Activated CD4-positive, CD25-positive, alpha-beta regulatory T cell treated with anti-CD3 and anti-CD28 coated beads, Interleukin-2, amount 50 U/mL, for 72 hours (primary cell): ENCODE measurements at places on chromosomes 3 and 15.

GRCh38 chr15:40309344-40309862, 1.7 kb upstream of the PLCB2 start:
- no peak for DNase-seq

DNA sequence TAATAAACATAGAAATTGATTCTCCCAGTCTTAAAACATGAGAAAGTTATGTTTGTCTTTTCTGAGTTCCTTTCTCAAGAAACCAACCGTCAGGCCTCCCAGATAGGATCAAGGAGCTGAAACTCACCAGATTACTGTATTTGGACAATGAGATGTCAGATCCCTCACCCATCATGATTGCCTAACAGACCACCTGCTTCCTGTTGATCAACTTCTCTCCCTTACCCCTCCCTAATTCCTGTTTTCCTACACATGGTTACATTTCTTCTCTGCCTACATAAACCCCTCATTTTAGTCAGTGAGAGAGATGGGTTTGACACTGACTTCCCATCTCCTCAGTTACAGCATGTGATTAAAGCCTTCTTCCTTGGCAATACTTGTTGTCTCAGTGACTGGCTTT, 917.5 kb downstream of the FHIT start:
- no peak for DNase-seq

- no peak for DNase-seq
Measured at GRCh38 chr3:45509768-45510129, 84.8 kb upstream of the LIMD1 start.

DNA sequence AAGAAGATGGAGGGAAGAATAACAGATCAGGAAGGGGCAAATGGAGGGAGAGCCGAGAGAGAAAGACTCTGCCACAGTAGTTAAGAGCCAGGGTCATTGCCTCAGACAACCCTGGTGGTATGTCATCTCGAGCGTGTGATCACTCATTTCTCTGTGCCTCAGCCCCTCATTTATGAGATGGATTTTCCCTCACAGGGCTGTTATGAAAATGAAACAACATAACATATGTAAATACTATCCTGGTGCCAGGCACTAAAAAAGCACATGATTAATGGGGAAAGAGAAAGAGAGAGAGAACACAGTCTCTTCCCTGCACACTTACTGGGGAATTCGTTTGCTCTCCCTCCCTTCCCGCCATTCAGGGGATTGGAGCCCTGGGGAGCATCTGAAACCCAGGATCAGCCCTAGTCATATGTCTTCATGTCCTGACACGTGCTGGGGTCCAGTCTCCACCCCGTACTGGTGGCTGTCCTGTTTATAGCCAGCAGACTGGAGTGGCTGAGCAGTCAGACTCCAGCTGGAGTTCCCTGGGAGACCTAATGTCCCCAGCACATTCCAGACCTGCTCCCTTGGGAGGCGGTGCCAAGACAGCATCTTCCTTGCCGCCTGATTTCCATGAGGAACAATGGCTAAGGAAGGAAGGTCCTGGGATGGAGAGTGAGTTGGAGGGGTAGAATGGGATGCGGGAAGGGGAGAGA, 14.7 kb upstream of the AMOTL2 start:
- no peak for DNase-seq

GRCh38 chr3:111610612-111611054, 15.5 kb upstream of the ZBED2 start:
- DNase-seq = no peak

DNA sequence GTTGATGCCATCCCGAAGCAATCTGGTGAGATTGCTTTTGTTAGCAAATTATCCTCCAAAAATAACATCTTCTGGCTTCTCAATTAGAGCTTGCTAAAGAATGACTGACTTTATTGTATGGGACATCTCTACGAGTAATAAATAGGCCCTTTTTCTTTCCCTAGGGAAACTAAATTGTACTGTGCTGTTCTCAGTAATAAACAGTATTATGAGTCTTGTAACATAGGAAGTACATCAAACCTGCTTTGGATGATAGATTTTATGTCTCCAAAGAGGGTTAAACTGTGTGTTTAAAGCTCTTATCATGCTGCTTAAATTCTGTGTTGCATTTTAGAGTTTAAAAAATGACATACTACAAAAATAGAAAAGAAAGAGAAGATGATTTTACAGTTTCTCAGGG, 153.4 kb upstream of the THRB start:
- DNase-seq = no peak

DNA sequence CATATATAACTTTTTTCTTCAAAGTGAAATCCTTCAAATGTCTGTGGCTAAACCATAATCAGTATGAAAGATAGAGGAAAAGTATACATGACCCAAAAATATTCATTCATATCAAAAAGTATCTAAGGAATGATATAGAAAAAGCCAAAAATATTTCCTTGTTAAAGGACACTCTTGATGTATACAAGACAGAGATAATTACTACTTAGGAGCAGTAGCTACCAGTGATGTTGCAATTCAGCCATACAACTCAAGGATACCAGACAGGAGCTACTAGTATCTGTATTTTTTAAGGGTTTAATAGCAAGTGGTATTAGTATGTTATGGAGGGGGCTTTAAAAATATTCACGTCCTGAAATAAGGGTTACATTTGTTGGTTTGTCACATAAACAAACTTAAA, 37.0 kb downstream of the FBXL22 start:
- DNase-seq = no peak

GRCh38 chr3:117306299-117306698, 596.7 kb downstream of the TUSC7 start:
- DNase-seq = no peak

DNA sequence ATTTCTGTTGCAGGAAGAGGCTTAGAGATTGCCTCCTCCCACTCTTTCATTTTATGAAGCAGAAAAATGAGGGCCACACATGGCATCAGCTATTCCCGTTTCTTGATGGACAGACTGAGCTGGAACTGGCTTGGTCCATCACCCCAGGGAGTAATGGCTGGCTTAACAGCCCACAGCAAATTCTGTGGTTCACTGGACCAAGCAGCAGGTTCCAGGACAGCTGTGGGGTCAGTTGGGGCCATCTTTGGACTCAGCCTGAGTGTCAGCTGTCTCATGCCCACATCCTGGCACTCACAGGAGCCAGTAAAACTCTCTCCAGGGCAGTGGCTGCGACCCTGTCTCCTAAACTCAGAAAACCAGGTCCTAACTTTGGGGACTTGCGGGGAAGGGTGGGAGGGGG, 36.5 kb downstream of the ZDHHC19 start:
- no peak for DNase-seq

DNA sequence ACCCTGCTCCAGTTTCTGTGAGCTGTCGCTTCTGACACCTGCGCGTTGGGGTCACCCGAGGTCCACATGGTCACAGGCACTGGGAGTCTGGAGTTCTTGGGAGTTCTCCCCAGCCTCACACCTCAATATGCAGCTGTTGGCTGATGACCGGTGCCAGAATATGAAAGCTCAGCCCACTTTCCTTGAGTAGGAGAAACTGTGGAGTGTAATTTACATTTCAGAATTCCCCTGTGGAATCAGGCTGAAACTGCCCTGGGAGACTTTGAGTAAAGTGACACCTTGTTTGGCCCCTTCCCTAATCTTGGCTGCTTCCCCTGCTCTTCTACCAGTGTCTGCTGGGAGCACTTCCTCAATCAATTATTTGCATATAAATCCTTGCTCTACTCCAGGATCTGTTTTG, 255.9 kb downstream of the NFKBIZ start:
- no peak for DNase-seq

GRCh38 chr3:171177056-171177455, 150.5 kb upstream of the SLC2A2 start:
- DNase-seq = no peak

DNA sequence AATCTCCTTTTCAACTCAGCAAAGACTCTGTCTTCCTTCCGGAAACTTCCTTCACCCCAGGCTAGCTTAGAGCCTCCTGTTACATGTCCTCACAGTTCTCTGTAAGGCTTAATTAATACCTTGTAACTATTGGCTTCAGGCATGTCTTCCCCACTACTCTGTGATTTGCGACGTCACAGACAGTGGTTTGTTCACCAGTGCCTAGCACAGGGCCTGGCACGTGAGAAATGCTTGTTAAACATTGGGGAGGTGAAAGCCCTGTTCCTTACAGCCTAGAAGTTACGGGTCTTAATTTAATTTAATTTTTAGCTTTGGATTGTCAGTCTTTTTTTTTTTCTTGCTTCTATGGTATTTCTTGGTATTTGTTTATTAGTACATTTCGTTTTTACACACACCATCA, 36.4 kb upstream of the CACNA2D3 start:
- DNase-seq = no peak

DNA sequence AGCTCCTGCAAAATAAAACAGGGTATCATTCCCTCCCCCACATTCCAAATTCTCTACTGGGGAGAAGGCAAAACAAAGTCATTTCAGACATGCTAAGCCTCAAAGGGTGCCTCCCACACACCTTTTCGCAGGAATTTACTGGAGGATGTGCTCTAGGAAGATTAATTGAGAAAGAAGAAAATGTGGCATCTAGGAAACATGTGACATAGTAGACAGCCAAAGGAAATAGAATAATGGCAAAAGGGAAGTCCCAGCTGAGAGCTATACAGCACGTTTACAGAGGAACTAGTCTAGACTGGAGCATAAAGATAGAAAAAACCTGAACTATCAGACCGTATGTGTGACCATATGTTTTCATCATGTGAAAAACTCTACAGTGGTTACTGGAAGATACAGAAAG, 58.8 kb upstream of the MELTF start:
- no peak for DNase-seq

DNA sequence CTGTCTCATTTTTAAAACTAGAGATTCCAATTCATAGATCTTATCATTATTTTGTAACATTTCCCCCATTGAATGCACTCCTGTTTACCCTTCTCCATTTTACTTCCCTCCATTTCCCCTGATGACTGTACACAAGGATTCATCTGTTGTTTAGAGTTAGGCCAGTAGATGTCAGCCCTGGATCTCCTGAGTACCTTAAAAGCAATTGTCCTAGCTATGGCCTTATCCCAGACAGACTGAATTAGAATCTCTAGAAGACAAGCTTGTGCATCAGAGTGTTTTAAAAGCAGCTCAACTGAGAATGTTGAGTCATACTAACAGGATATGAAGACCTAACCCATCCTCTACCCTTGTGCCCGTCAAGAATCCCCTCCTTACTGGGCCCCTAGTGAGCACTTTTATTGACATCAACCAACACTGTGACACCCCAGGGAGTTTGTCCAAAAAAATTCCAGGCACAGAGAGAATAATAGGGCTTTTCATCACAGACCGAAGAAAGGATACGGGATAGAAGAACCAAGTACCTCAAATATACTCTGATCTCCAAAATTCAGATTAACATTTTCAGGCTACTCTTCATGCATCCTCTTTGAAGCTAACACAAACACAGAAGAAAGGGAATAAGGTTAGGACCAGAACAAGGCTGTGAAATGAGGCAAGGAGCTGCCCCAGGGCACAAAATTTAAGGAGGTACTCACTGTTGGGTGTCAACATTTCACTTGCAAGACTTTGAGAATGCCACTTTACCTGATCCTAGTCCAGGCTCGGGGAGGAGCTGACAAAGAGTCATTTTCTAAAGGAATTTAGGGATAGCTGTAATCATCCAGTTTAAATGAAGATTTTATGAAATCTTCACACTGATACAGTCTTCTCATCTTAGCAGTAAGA, 17.1 kb downstream of the ZBED2 start:
- no peak for DNase-seq

DNA sequence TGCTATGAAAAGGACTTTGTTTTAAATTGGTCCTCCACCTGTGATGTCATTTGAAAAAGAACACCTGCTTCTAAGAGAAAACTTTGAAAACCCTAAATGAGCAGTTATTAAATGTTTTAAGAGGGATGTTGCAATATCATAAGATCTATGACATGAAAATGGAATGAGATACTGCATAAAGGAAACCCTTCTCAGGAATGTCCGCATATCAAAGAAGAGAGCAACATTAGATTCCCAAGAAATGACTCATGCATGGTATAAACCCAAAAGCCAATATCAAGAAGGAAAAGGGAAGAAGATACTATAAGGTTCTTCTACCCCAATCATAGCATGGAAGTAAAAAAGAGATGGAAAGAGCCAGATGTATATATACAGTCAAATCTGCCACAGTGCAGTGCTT, 627.5 kb upstream of the LMCD1 start:
- DNase-seq = no peak

GRCh38 chr3:36405190-36405589, 24.9 kb downstream of the STAC start:
- no peak for DNase-seq

DNA sequence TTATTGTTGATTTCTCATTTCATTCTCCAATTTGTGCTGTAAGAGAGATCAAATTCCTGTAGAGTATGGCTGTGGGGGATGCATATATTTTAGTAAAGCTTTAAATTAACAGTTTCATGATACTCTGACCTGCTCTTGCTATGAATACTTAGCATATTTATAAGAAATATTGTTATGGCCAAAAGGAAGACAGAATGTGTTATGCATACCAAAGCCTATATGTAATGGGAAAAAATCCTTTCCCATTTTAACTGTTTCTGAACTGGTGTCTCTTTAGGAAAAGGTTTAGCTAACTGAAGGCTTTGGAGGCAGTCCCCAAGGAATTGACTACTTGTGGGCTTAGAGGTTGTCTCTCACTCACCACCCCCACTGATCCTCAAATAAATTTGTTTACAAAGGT, 59.2 kb downstream of the CADPS start:
- no peak for DNase-seq

GRCh38 chr3:143366672-143367071, 247.1 kb downstream of the CHST2 start:
- DNase-seq = no peak

GRCh38 chr15:89002830-89003229, 85.4 kb upstream of the ABHD2 start:
- DNase-seq = no peak

DNA sequence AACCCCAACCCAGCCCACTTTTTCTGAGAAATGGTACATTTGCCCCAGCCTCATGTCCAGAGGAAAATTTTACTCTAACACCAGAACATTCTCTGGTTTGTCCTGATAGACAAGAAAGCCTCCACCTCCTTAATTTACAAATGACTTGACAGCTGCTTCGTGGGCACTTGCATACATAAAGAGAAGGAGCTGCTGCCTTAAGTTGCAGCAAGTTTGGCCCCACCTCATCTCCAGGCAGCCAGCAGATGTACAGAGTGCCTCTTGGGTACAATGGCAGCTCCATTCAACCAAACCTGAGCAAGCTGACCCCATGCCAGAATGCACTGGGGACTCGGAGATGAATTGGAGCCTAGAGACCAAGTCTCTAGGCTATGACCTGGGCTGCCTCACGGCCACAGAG, 6.2 kb upstream of the H1-8 start:
- DNase-seq = no peak

DNA sequence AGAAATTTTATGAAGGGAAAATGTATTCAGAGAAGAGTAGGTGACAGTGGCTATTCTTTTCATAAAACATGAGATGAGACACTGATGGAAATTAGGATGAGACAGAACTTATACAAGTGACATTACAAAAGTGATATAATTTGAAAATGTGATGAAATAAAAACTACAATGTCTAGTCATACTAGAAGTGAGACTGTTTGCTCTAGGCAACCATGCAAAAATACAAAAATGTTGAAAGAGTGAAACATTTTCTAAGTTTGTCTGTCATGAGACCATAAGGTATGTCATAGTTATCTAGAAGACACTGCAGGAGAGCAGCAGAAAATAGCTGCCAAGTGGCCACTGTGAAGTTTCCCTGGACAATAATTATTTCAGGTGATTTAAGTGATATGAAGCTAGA, 459.5 kb downstream of the DIPK2A start:
- no peak for DNase-seq
